ENCODE measurements at places on chromosomes 12 and 14. TPM values are rescaled to one million over a fixed set of nuclear protein-coding genes. Genes with fewer than 3 reads are reported as not detected.

XRCC3 gene
- 2.0 TPM for total RNA-seq

FGF23 gene
- total RNA-seq = not detected

GUCY2C gene
- not detected for total RNA-seq

OR6C76 gene
- not detected for total RNA-seq

OR4K17 gene
- not detected for total RNA-seq

OAS1 gene
- total RNA-seq = 2.3 TPM

PLA2G1B gene
- total RNA-seq = not detected

ACSM4 gene
- not detected for total RNA-seq

MYH6 gene
- total RNA-seq = not detected

RHOF gene
- 2.4 TPM for total RNA-seq

RAD51AP1 gene
- 0.23 TPM for total RNA-seq

STYX gene
- 13.2 TPM for total RNA-seq

DNAJC22 gene
- total RNA-seq = under 0.01 TPM

PLEKHH1 gene
- 0.12 TPM for total RNA-seq

HSPB8 gene
- 10.6 TPM for total RNA-seq

SFSWAP gene
- total RNA-seq = 20.2 TPM

PTPRR gene
- 0.94 TPM for total RNA-seq

ACSS3 gene
- total RNA-seq = 3.2 TPM

CD27 gene
- not detected for total RNA-seq

PPP2R3C gene
- total RNA-seq = 27.1 TPM

WSCD2 gene
- not detected for total RNA-seq

MUCL1 gene
- not detected for total RNA-seq

MORN3 gene
- 2.0 TPM for total RNA-seq

SOAT2 gene
- total RNA-seq = not detected

TMEM30B gene
- total RNA-seq = 0.08 TPM

MLXIP gene
- 7.3 TPM for total RNA-seq

SLC10A1 gene
- not detected for total RNA-seq

SERPINA3 gene
- 5.3 TPM for total RNA-seq

GLT8D2 gene
- total RNA-seq = 46.4 TPM

TMEM119 gene
- 6.1 TPM for total RNA-seq

ASCL1 gene
- not detected for total RNA-seq

GYS2 gene
- total RNA-seq = not detected

SLC7A8 gene
- total RNA-seq = 0.15 TPM

HOTAIR gene
- not detected for total RNA-seq

YBX3 gene
- 62.0 TPM for total RNA-seq

CCDC196 gene
- not detected for total RNA-seq

Measured in smooth muscle cell of the coronary artery (primary cell).